ENCODE measurements at places on chromosomes 1 and 21.

DNA sequence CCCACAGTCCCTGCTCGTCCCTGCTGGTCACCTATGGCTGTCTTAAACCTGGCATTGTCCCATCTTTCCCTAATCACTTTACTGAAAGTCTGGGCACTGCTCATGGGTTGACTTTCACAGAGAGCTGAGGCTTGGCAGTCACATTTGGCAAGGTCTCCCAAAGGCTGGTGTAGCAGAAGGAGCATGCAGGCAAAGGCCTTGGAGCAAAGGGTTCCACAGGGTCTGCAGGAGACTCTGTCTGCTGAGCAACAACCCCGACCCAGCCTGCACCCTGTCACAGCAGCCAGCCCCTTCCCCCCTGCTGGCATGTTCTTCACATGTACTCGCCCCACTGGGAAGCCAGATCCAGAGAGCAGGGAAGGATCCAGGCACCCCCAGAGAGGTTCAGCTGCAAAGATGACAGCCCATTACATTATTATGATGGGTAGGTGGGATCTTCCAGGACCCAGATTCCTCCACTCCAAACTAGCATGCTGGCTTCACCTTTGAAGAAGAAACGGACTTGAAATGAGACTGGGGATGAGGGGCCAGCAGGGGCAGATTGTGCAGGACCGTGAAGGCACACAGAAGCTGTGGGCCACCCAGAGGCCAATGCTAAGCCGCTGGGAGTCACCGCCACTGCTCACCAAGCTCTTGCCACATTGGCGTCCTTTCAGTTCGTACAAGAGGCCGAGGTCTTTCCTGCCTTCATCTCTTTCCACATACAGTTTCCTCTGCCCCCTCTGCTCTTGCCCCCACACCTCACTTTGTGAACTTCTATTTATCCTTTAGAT lies 14.2 kb upstream of the TMEM125 start:
- no peak for DNase-seq

GRCh38 chr1:25695771-25696311 lies 79.2 kb downstream of the MAN1C1 start:
- no peak for DNase-seq

GRCh38 chr21:40636026-40636425 lies 210.9 kb downstream of the DSCAM start:
- DNase-seq = no peak

- DNase-seq = no peak
Observed at GRCh38 chr1:207240325-207241101, 81.0 kb upstream of the CD55 start.

- DNase-seq = no peak
Observed at GRCh38 chr1:236663934-236664333, 22.4 kb upstream of the ACTN2 start.

Measured in NCI-H2081 treated with DMSO at 0.1 percent for 48 hours (cell line).